ENCODE measurements at places on chromosomes 4 and X.

DNA sequence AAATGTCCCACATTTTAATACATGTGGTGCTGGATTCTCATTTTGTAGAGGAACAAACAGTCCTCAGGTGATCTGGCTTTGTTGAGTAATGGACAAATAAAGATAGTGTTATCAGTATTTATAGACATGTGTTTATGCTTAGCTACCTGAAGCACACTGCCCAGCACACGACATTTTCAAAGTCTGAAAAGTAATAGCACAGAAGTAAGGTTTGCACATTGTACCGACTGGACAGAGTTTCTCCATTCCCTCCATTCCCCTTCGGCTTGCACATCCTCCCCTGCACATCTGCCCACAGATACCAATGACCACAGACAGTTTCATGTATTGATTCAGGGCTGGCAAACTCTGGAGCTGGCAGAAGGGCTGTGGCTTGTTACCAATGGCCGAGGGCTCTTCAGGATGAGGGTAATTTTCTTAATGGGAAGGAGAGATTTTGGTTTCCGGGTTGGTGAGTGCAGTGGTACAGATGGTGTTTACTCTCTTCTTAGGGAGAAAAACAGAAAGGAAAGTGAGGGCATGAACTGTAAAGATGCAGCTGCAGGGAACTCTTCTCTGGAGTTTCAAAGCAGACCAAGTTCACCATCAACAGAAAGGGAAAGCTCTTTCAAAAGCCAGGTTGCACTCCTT, 2.3 kb downstream of the GRPR start:
- no peak for DNase-seq

GRCh38 chr4:15149839-15150592, 147.7 kb downstream of the CPEB2 start:
- no peak for DNase-seq

DNA sequence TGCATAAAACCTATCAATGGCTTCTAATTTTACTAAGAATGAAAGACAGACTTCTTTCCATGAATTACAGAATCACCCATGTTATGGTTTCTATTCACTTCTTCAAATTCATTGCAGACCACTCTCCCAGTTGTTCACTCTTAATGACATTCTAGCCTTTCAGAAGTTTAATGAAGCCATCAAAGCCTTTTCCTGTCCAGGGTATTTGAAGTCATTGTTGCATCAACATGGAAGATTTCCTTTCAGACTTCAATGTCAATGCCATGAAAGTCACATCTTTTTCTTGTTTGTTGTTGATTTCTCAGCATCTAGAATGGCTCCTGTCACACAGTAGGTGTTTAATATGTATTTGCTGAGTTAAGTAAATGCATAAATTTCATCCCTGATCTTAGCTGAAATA, 48.1 kb upstream of the ARSJ start:
- no peak for DNase-seq

DNA sequence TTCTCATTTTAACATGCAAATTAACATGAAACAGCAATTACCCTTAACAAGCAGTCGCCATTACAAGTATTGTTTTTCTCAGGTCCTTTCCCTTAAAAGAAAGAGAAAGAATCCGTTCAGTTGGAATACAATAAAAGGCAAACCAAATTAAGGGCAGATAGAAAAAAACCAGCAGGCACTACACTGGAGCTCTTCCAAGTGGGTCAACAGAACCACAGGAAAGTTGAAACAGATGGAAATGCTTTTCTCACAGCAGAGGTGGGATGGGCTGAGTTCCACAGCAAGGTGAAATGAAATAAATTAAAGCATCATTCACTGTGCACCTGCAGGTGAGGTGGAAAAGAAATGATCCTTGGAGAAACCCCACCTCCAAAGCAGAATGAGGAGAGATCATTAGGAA, 102.6 kb downstream of the APBB2 start:
- DNase-seq: no peak

DNA sequence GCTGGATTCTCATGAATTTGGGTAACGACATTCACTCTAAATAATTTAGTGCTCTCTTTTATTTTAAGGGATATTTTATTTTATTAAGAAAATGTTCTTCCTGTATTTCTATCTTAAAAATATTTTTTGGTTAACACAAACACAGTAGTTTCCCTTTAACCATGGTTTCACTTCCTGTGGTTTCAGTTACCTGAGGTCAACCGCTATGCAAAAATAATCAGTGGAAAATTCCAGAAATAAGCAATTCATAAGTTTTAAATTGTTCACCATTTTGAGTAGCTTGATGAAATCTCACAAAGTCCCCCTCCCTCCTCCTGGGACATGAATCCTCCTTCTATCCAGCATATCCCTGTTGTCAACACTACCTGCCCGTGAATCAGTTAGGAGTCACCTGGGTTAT, 71.4 kb downstream of the GBA3 start:
- no peak for DNase-seq
